A549 treated with ZK216348 at 1 μM for 4 hours (cell line): ENCODE measurements at places on chromosomes 12 and 14. TPM values are rescaled to one million over a fixed set of nuclear protein-coding genes. Genes with fewer than 3 reads are reported as not detected.

The EIF2S3B gene
- total RNA-seq, result 0.34 to 1.2 TPM (median 0.48 TPM) in 5 replicates

The LGMN gene
- 46.4 to 63.3 TPM (median 59.4 TPM) in 5 replicates for total RNA-seq

The FGF23 gene
- total RNA-seq, result not detected in 5 replicates

The SERPINA12 gene
- total RNA-seq, result not detected in 5 replicates
